HT-29 (cell line): ENCODE measurements at places on chromosomes 11 and 22.

GRCh38 chr22:43707648-43708047 lies 104.5 kb downstream of the EFCAB6 start:
- DNase-seq = no peak

GRCh38 chr11:3203221-3204043 lies 15.2 kb downstream of the MRGPRG start:
- DNase-seq = no peak

GRCh38 chr11:76257074-76257719 lies 50.9 kb upstream of the WNT11 start:
- DNase-seq = no peak

DNA sequence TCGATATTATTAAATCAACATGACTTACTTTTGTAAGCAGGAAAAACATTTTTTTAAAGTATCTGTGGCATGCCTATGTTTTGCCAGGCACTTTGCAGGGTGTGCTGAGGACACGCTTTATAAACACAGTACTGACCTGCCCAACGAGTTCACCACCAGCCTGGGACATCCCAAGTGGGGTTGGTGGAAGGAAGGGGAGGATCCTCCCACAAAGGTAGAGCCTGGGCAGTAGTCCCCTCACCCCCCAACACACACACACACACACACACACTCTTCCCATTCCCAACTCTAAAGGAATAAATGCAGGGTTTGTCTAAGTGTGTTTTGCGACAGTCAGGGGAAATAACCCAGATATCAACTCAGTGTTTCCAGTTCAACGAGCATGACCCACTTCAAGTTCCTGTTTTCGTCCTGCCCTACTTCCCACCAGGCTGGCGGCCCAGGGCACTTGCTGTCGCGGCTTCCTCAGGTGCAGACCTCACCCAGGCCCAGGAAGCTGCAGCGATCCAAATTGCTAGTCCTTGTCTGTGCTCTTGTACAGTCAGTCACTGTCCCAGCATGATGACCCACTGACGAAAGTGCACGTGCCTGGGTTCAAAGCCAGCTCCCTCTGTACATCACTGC lies 3.1 kb downstream of the CERK start:
- peak; percentile 27 for DNase-seq

- DNase-seq = no peak
Measured at GRCh38 chr11:130426837-130427341, 1.5 kb downstream of the ADAMTS8 start.

DNA sequence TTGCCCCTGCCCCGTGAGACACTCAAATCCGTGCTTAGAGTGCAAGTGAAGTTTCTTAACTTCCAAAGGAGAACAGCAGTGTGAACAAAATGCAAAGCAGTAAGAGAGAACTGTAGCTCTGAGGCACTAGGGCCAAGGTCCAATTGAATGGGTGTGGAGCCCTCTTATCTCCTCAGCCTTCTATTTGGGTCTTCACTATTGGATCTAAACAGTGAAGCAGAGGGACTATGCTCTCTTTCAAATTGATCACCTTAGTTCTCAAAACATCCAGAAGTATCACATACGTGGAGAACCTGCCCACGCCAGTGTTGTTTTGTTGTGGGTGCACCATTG lies 49.6 kb downstream of the C22orf31 start:
- DNase-seq = no peak

- DNase-seq = no peak
Measured at GRCh38 chr11:108398439-108398838, 68.9 kb downstream of the C11orf65 start.

GRCh38 chr22:42439821-42440674 lies 7.8 kb upstream of the NFAM1 start:
- no peak for DNase-seq

GRCh38 chr11:21321530-21321929 lies 652.1 kb downstream of the NELL1 start:
- no peak for DNase-seq

DNA sequence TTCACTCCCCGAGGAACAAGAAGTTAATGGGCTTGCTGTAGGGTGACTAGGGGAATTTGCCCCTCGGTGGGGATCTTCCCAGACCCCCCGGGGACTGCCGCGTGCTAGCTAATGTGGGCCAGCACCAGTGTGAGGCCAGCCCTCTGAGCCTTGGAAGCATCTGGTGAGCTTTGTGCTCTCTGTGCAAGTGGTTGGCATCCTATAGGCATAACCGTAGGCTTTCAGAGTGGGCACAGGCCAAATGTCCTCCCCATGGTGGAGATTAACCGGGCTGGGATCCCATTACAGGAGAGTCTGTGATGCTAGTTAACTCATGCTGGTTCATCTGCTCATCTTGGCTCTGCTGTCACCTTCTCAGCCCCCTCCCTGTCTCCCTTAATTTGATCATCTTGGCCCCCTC lies 125.7 kb downstream of the TRIM29 start:
- no peak for DNase-seq

GRCh38 chr11:19864141-19865140 lies 151.8 kb downstream of the NAV2 start:
- no peak for DNase-seq

GRCh38 chr22:21602579-21602978 lies 27.2 kb downstream of the YDJC start:
- no peak for DNase-seq

- no peak for DNase-seq
Measured at GRCh38 chr22:17990942-17991341, 33.4 kb downstream of the MICAL3 start.

DNA sequence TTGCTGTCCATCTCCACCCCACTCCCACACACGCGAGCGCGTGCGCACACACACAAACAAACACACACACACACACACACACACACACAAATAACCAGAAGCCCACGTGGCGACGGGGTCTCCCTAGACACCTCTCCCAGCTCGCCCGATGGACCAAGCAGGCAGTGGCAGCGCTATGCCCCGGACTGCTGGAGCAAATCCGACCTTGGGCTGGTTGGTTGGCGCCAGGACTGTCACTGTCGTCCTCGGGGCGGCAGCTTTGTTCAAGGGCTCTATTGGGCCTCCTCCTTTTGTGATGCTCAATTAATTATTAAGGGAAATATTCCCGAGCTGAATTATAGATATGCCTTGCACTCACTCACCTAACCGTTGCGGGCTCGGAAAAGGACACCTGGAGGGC lies 1.7 kb upstream of the KCNA4 start:
- DNase-seq = no peak

DNA sequence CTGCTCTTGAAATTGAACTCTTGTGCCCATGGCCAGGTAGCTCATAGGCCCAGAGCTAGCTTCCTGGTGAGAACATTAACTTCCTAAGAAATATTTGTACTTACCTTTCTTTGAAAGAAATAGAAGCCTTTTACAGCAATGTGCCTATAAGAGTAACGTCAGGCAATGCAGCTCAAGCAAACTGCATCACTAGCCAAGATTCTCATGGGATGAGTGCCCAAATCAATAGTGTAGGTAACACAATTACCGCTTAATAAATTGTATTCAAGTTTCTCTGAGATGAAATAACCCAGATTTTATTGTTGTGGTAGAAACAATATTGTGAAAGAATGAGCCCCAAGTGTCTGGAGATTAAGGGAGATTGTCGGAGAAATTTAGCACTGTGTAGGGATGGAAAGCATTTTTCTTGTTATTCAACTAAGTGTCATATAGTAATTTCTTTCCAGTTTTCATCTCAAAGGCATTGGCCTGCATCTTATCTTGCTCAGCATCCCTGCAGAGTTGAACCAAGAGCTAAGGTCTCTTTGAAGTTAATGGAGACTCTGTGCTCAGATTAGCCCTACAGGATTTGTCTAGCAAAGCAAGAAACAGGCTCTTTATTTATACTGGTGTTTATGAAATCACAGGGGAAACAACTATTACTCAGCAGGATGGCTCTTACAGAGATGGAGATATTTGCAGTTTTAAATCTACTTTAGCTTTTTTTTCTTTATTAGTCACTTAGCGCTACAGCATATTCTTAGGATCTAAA lies 321.0 kb upstream of the PDGFD start:
- no peak for DNase-seq

DNA sequence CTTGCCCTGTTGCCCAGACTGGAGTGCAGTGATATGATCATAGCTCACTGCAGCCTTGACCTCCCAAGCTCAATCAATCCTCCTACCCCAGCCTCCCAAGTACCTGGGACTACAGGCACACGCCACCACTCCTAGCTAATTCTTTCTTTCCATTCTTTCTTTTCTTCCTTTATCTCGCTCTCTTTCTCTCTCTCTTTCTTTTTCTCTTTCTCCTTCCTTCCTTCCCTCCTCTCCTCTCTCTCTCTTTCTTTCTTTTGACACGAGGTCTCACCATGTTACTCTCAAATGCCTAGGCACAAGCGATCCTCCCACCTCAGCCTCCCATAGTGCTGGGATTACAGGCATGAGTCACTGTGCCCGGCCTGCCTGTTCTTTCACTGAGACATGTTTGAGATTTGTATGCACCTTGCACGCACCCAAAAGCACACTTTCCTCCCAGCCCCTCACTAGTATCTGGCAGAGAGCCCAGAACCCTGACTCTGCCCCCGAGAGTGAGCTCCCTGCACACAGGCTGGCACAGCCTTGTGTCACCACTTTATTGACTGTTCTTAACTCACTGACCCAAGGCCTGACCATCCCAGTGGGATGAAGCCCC lies 56.8 kb downstream of the CD6 start:
- DNase-seq = no peak

DNA sequence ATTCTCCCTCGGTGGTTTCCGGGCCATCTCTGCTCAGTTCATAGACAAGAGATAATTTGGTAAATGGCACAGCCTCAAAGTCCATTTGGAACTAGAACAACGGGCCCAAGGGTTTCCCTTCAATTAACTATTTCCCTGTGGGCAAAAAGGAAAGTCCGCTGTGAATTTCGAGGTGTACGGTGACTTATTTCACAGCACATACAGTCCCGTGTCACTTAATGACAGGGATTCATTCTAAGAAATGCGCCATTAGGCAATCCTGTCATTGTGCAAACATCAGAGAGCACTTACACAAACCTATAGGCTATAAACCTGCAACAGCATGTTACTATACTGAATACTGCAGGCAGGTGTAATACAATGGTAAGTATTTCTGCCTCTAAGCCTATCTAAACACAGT lies 551.6 kb downstream of the OPCML start:
- no peak for DNase-seq

DNA sequence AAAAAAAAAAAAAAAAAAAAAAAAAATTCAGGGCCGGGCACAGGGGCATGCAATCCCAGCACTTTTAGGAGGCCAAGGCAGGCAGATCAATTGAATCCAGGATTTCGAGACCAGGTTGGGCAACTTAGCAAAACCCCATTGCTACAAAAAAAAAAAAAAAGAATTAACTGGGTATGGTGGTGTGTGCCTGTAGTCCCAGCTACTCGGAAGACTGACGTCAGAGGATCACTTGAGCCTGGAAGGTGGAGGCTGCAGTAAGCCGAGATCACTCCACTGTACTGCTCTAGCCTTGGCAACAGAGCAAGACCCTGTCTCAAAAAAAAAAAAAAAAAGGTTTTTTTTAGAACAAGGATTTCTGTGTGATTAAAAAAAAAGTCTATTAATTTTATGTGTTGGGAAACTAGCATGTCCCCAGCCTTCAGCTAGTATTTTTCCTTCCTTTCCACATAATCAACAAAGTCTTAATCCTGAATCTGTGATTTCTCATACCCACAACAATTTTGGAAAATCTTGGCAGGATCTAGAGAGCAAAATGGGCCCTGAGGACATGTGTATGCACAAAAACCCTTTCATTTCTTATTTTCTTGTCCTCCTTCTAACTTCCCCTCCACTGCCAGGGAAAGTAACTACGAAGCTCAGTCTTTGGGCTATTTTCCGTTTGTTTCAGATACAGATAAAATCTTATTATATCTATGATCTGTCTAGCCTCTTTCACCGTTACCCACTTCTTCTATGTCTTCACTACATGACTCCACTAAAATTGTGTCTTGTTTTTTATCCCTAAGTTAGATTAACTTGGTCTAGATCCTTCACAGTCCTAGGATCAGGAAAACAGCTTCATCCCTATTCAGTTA lies 5.7 kb upstream of the AMBRA1 start:
- no peak for DNase-seq

DNA sequence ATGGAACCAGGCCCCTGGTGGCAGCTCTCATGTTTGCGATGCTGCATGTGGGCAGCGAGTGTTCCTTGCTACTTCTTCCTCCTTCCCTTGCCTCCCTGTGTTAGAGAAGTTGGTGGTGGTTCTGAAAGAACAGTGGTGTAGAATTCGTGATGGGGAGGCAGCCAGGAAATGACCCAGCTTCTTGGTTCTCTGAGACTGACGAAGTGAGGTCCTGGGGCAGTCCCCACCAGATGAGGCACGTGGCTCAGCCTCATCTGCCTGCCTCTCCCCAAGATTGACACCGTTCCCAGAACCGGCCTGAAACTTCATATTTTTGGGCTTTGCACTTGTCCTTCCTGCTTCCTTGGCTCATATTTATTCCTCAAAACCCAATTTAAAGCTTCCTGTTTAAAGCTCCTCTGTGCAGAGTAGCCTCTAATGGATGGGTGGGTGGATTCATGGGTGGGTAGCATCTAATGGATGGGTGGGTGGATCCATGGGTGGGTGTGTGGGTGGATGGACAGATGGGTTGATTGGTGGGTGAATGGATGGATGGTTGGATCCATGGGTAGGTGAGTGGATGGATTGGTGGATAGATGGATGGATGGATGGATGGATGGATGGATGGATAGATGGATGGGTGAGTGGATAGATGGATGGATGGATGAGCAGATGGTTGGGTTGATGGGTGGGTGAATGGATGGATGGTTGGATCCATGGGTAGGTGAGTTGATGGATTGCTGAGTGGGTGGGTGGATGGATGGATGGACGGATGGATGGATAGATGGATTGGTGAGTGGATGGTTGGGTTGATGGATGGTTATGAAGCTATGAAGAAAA lies 77.3 kb upstream of the ATXN10 start:
- DNase-seq = no peak

GRCh38 chr11:380095-380480 lies 10.8 kb downstream of the B4GALNT4 start:
- no peak for DNase-seq

DNA sequence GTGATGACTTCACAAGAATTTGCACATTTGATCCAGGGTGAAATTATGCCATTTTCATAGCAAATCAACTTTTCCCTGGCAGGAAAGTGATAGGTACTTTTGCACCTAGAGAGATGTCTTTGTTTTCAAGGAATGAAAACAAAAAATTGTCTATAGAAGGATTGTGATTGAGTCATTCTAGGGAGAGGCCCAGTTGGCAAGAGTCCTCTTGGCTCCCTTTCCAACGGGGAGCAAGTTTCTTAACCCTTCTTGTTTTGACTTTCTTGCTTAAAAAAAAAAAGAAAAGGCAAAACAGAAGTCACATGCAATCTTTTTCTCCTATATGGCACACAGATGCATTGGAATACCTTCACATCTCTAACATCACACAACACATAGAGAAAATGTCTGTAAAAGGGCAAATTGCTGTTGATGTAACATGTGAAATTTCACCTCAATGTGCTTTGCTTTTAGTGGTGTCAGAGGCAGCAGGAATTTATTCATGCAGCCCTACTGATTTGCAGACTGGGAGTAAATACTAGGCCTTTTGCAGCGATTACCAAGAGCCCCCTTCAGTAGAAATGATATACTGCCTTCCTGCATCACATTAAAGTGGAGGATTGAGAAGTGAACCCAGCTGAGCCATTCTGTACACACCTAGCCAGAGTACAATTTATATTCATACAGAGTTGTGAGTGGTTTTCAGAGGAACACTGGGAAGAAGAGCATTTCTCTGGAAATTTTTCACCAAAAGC lies 290.7 kb upstream of the MPPED2 start:
- DNase-seq = no peak
